ENCODE measurements at places on chromosomes 2 and 18.

DNA sequence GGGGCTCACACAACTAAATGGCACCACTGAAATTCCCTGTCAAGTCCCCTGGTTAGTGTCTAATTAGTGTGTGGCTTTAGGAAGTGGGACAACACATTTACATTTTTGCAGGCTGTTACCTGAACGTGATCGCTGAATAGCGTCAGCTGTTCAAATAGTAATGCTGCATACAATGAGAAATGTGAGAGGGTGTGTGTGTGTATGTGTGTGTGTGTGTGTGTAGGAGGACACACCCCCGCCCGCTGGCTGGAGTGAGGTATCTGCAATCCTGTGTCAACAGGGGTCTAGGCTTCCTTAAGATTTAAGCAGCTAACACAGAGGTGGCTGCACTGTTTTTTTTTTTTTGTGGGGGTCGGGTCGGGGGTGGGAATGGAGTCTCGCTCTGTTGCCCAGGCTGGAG lies 4.8 kb upstream of the LYPD6B start:
- no peak for DNase-seq

GRCh38 chr2:137964859-137965459 lies 686 bp downstream of the HNMT start:
- DNase-seq: no peak

- DNase-seq: no peak
Measured at GRCh38 chr2:88860421-88861075, 169.1 kb downstream of the RPIA start.

DNA sequence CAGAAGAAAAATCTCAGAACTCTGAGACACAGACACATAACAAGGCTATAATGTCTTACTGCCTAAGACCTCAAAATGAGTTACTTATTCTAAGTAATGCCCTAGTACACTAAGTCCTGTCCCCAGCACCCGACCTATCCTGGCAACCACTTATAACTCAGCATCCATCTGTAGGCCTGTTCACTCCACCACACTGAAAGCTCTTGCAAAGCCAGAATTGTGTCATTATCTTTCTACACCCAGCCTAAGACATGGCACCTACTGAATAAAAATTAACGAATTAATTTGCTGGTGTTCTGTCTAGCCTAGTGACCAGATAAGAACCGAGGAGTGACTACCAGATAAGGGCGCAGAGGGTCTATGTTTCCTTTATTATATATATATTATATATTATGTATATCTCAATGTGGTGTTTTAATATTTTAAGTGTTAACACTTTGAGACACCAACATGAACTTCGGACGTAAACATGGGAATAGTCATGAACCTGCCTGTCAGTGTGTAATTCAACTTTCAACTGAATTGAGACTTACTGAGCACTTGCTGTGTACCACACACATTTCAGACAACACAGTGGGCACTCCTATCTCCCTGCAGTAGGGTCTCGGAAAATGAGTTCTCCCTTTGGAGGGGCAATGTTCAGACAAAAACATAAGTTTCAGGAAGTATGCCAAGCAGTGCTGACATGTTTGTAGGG lies 27.7 kb downstream of the TMEM131 start:
- DNase-seq: no peak

DNA sequence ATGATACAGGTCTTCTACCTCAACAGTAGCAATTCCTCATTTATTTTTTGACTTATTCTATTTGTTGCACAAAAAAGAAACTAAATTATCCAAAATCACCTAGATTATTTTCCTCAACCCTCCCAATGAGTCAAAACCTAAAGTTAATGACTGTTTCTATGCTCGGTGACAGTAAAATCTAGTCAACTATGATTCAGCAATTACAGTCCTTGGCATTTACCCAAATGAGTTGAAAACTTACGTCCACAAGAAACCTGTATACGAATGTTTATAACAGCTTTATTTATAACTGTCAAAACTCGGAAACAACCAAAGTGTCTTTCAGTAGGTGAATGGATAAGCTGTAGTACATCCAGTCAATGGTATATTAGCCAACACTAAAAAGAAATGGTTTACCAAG lies 439.3 kb downstream of the CBLN2 start:
- no peak for DNase-seq

GRCh38 chr2:37652199-37652640 lies 19.2 kb downstream of the CDC42EP3 start:
- DNase-seq: no peak

GRCh38 chr2:119683713-119684443 lies 4.9 kb downstream of the TMEM177 start:
- no peak for DNase-seq

GRCh38 chr2:239934571-239935171 lies 90.5 kb downstream of the NDUFA10 start:
- no peak for DNase-seq

DNA sequence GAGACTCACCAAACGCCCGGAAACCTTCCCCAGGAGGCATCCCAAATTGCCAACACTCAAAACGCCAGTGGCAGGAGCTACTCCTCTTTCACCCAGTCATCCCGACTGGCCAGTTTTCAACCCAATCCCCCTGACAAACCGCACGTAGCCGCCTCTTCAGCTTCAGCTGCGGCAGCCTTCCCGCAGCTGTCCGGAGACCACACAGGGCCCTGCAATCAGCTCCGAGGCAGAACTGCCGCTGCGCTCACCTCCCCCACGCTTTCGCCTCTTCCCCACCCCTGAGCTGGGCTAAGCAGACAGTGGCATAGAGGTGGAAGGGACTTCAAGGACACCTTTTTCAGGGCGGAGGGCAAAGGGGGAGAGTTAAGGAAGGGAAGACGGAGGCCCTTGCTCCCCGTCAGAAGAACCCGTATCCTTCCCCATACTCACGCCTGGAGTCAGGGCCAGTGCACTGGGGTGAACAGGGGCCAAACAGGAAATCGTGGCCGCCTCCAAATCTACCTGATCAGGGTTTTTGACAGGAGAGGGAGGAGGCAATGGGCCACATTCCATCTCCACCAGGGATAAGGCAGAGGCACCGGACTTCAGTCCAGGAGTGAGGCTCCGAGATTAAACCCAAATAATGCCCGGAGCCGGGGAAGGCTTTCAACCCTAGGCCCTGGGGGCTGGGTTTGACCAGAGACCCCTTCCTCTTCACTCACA lies 16.9 kb downstream of the CYP26B1 start:
- DNase-seq: no peak

DNA sequence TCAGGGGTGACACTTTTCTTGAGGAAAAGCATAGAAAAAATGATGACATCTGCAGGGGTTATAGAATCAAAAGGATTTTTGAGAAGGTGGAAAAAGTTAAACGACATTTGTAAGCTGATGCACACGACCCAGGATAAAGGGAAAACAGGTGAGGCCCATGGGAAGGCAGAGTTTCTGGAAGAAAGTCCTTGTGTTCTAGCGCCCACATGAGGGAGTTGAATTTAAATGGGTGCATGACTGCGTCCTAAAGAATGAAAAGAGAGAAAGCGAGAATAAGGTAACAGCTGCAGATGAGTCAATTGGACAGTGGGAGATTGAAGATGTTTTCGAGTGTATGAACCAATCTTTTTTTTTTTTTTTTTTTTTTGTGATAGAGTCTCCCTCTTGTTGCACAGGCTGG lies 158.1 kb downstream of the GALR1 start:
- no peak for DNase-seq

GRCh38 chr2:235500110-235500760 lies 6.4 kb downstream of the AGAP1 start:
- no peak for DNase-seq

DNA sequence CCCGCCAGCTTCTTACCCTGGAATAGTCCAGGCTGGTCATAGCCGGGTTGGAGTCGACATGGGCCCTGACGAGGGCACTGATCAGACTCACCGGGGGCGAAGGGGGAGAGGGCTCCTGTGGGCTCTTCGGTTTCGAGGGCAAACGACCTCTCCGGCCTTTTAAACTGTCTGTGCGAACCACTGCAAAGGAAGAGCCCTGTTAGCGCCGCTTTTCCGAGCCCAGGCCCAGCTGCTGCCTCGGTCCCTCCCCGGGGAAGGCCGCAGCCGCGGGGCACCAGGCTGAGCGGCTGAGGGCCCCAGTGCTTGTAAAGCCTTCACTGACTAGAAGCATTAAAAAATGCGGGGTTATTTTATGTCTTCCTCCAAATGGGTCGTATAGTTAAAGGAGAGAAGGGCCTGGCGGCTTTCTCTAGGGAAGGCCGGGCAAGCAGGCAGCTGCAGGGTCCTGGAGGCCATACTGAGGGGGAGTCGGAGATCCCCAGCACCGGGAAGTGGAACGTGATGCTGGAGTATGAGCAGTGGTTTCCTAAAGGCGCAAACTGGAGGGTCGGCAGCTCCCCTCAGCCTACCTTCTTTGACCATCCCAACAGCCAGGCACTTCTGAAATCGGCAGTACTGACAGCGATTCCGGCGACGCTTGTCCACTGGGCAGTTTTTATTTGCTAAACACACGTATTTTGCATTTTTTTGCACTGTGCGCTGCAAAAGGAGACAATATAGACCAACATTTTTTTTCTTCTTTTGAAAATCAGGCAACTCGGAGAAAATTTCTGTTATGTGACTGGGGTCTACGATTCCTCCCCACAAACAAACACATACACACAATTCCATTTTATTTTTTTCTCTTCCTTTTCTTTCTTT lies 4.5 kb downstream of the NR4A2 start:
- DNase-seq: no peak

DNA sequence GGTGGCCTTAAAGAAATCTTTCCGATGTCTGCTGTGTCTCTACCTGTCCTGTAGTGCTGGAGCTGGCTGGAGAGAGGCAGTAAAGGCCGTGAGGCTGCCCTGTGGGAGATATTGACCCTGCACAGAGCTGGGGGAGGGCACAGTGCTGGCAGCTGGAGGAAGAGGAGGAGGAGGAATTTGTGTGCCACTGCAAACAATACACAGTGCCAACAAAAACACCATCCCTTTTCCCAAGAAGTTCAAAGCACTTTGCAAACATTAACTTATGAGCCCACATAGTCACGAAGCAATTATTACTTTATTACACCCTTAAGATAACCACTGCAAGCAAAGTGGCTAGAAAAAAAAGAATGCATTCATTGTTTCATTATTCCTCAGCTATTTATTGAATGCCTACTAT lies 45.0 kb upstream of the CYTIP start:
- no peak for DNase-seq

DNA sequence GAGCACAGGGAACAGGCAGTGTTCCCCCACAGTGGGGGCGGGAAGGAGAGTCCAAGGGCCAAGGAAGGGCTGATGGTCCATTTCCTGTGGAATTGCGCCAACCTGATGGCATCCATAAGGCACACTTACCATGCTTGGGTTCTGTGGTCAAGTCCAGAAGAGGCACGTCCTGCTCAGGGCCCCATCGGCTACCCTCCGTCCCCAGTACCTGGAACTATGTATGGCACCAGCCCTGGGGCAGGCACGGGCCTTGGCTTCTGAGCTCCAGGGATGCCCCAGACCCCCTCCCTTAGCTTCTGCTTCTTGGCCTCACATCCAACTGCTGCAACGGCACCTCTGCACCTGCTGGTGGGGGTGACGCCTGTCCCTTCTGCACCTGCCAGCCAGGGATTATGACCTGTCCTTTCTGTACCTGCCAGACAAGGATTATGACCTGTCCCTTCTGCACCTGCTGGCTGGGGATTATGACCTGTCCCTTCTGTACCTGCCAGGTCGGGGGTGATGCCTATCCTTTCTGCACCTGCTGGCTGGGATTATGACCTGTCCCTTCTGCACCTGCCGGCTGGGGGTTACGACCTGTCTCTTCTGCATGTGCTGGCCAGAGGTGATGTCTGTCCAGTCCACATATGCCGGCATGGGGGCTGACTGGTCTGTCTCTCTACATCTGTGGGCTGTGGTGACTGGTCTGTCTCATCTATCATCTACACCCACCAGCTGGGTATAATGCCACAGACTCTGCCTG lies 45.4 kb upstream of the SNTG2 start:
- no peak for DNase-seq

- DNase-seq: no peak
Measured at GRCh38 chr18:12929477-12930083, 18.2 kb upstream of the SEH1L start.

DNA sequence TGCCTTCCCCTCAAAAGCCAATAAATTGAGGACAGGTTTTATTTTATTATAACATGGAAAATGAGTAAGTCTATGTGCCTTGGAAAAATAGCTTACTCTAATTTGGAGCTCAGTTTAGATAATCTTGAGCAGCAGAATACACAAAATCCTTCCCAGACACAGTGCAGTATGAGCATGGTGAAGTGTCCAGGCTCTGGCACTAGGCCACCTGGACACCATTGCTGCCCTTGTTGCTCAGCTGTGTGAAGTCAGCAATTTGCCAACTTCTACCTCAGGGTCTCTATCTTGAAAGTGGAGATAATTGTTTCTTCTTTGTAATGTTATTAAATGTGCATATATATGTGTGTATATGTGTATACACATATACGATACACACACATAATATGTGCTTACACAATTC lies 104.9 kb upstream of the CAVIN2 start:
- no peak for DNase-seq

- DNase-seq: no peak
Measured at GRCh38 chr2:584863-585823, 92.1 kb downstream of the TMEM18 start.

GRCh38 chr2:75310876-75311275 lies 111.6 kb upstream of the TACR1 start:
- DNase-seq: no peak

- DNase-seq: no peak
Measured at GRCh38 chr18:55100817-55101457, 141.7 kb upstream of the CCDC68 start.

GRCh38 chr2:135245071-135245470 lies 193.0 kb downstream of the RAB3GAP1 start:
- DNase-seq: no peak

DNA sequence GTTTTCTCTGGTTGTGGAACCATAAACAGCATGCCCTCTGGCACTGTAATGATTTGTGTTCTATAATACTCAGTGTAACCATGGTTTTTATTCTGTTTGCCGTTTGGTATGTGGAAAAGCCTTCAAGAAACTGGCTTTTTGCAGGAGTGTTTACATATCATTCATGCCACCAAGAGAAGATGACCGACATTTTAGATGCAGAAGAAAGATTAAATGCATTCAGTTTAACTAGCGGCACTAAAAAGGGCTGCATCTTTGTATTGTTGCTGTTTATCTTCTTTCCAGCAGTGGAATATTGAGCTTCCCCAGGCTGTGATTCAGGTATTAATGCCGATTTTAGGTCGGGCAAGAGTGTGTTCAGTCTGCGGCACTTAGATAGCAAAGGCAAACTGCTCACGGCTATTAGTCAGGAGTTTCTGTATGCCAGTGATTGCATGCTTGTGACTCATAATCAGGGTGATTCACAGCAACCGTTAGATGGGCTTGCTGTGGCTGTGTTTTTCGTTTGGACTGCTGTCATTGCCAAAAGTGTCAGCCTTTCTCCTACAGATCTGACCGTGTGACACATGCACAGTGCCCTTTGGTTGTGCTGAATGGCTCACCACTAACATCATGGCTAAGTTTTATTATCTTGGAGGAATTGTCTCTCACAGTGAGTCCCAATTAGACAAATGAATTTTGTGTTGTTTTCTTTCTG lies 479.7 kb downstream of the PARD3B start:
- no peak for DNase-seq

- no peak for DNase-seq
Measured at GRCh38 chr18:51028201-51028805, 1.7 kb upstream of the SMAD4 start.

GRCh38 chr2:173785813-173786212 lies 179.4 kb downstream of the SP3 start:
- no peak for DNase-seq

- no peak for DNase-seq
Measured at GRCh38 chr18:67468038-67468437, 48.5 kb downstream of the DSEL start.

All from esophagus squamous epithelium (tissue), 5 donors.